Daoy (cell line): ENCODE measurements at places on chromosomes 4 and X.

DNA sequence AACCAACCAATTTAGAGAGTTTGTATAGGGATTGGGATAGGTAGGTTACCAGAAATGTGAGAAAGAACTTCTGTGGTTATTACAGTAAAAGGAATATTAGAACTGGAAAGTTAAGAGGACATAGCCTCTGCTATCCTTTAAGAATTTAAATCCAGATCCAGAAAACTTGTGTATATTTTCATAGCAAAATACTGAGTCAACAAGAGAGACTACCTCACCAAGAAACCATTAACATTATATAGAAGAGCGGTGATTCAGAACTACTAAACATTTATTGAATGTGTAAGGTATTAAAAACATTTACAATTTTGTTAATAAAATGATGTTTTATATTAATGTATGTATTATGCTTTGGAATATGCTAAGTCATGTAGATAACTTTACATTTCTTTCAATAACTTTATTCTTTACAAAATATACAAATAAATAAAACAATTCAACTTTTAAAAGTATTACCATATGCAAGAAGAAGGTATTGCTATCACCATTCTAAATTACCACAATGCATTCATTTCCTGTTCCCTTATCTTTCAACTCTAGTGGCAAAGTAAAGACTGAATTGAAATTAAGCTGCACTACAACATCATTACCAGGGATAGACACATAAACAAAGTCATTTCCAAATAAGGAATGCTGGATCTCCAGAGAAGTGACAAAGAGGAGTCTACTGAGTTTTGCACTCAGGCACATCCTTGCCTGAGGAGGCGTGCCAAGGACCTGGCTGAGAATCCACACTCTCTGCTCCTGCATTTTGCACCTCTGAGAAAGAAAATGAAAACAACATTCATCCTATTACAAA lies 6.1 kb upstream of the BDH2 start:
- DNase-seq: no peak

- no peak for DNase-seq
Measured at GRCh38 chrX:156008915-156009314, 11.4 kb downstream of the IL9R start.

DNA sequence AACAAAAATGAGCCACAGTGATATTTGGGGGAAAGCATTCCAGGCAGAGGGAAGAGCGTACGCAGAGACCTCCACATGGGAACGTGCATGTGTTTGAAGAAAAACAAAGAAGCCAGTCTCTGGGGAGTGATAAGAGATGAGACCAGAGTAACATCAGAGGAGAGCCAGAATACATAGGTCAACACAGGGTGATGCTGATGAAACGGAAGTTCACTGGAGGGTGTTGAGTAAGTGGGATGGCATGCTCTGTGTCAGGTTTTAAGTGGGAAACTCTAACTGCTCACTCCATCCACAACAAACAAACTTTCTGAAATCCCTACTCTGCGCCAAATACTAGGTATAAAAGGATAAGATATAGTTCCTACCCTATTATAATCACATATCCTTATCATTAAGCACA lies 110.0 kb downstream of the ARHGAP6 start:
- DNase-seq: peak; percentile 17

- no peak for DNase-seq
Measured at GRCh38 chr4:185099024-185099682, 43.9 kb upstream of the SLC25A4 start.

- peak; percentile 28 for DNase-seq
Measured at GRCh38 chr4:133150486-133151340, 1.6 kb downstream of the PCDH10 start.

DNA sequence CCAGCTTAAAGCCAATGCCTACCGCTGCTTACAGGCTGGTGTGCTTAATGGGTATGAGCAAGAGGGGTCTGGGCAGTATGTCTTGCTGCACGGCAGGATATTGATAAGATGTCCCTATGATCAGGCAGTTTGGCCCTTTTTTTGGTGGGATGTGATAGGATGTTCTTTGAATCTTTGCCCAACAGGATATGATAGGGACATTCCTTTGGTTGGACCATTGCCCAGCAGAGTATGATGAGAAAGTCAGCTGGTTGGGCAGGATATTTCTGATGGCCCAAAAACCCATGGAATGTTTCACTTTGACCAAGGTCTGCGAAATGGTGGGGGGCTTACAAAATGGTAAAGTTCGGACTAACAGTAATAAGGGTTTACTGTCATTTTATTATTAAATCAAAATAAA lies 1060.6 kb downstream of the STIM2 start:
- no peak for DNase-seq

- no peak for DNase-seq
Measured at GRCh38 chr4:174989791-174990190, 71.6 kb downstream of the ADAM29 start.

DNA sequence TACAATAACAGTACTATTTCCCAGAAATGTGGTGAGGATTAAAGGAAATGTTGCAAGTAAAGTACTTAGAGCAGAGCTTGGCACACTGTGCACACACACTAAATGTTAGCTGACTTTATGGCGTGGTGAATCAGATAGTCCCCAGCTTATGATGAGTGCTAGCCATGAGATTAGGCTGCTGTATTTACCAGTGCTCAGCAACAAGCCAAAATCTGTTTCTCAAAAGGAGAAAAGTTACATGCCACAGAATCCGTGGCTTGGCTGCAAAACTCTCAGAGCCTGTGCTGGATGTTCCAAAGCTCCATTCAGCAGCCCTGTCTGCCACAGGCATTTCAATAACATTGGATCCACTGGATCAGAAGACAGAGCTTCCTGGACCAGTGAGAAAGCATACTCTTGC lies 12.8 kb upstream of the STBD1 start:
- no peak for DNase-seq

DNA sequence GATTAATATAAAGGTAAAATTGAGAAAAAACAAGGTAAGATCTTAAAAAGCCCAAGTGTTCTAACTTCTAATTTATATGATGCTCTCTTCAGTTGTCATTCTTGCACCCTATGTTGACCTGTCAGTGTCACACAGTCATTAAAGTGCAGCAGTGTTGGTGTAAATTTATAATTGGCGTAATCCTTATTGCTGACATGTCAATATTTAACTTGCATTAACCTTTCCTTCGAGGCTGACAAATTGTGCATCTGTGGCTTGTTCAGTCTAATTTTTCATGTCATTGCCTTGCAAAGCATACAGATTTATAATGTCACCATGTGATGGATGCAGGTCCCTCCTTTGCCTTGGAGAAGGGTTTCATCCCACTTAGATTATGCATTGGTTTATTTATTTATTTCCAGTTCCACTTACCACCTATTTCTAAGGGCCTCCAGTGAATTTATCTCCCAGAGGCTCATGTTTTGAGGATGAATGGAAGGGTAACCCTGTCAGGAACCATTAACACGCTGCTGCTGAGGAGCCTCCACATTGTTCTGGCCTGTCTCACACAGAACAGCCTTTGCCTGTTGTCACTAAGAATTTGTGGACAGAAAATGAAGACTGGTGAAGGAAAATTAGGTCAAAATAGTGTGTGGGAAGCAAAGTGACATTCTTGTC lies 1098.5 kb upstream of the LCORL start:
- DNase-seq: no peak

GRCh38 chr4:2281575-2282343 lies 19.9 kb upstream of the MXD4 start:
- no peak for DNase-seq

DNA sequence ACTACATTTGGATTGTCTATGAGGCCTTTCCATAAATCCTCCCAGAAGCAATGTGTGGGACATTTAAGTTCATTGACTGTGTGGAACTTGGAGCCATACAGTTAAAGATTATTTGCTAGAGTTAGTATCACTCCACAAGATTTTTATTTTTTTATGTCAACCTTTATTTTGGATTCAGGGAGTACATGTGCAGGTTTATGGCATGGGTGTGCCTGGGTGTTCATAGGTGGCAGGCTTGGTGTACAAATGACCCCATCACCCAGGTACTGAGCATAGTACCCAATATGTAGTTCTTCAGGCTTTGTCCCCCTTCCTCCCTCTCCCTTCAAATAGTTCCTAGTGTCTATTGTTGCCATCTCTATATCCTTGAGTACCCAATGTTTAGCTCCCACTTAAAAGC lies 199.8 kb upstream of the ZFP42 start:
- DNase-seq: no peak

- DNase-seq: peak; percentile 25
Measured at GRCh38 chrX:137428221-137428661, 137.7 kb upstream of the ZIC3 start.

- DNase-seq: peak; percentile 25
Measured at GRCh38 chrX:9312922-9313867, 151.7 kb upstream of the TBL1X start.

DNA sequence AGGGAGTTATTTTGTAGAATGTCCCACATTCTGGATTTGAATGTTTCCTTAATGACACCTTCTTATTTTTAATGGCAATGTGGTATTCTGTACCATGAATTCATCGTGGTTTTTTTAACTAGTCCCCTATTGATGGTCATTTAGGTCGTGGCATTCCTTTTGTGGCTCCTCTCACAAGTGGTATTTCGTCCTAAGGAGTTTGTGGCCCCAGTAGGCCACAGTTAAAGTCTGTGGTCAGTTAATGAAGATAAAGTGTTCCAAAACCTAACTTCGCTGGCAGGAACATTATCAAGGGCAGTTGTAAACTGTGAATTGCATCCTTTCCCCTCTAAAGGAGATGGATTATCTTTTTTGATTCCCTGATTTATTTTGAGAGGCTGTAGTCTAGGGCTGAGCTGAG lies 133.2 kb downstream of the TMEM164 start:
- DNase-seq: no peak

GRCh38 chrX:136849395-136849794 lies 31.1 kb downstream of the RBMX start:
- no peak for DNase-seq

GRCh38 chr4:169439244-169439643 lies 168.5 kb upstream of the SH3RF1 start:
- no peak for DNase-seq
